ENCODE measurements at places on chromosomes 3 and 15.

- peak; percentile 79 for DNase-seq
These were observed 183.8 kb upstream of the KCNMB2 start for GRCh38 chr3:178352326-178353005.

DNA sequence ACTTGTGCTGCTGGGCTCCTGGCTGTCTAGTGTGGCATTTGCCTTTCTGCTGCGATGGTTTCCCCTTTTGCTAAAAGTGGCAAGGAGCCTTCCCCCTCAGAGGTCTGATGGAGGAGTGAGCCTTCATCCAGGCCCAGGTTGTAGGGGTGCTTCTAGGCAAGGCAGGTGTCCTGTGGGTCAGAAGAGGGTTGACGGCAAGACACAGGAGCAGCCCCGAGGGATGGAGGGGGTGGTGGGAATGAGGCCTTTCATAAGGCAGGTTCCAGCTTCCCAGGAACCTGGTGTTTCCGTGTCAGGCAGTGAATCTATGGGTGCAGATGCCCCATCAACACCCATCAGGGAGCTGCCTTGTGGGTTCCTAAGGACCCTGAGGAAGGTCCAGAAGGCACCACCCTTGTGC lies 63.0 kb upstream of the TAMM41 start:
- DNase-seq: no peak

DNA sequence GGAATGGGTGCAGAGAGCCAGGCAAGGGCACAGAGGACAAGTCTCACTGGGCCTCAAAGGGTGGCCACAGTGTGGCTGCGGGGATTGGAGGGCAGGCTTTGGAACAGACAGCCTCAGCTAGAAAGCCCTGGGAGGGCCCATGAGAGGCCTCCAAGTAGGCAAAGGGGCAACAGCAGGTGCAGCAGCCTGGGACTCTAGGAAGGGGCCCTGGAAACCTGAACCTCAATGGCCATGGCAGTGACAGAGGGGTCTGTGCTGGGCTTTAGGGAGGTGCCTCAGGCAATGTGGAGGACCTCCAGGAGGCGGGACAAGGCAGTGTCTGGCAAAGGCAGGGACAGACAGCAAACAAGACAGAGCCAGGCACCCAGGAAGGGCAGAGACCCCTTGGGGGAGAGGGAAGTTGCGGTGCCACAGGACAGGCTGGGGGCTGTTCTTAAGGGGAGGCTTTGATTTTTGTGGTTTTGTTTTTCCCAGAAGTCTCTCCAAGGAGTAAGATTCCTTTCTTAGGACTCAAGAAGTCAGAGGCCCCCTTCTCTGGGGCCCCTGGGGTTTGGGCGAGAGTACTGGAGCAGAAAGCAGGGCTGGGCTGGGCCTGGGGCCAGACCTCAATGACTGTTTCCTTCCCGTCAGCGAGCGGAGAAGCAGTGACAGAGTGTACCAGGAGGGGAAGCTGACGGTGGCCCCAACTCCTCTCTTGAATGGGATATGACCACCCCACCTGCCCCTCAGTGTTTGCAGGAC lies 9.7 kb downstream of the STOML1 start:
- DNase-seq: peak; percentile 81

DNA sequence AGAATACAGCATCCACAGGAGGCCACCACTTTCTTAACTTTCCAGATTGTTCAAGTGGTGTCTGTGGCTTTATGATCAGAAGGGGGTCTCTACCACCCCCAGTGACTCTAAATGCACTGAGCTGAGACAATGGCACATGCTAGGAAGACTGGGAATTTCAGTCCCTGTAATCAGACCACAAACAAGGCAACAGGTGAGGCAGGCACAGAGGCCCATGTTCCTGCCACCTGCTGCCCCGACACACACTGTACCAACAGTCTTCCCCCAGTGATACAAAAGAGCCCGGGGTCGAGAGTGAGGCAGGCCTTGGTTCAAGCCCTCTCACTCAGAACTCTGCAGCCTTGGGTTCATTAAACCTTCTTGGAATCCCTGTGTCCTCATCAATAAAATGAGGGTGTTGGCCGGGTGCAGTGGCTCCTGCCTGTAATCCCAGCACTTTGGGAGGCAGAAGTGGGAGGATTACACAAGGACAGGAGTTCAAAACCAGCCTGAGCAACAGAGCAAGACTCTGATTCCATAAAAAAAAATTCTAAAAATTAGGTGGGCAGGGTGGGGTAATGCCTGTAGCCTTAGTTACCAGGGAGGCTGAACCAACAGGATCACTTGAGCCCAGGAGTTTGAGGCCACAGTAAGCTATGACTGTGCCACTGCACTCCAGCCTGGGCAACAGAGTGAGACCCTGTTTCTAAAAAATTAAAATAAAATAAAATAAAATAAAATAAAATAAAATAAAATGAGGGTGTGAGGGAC lies 55.8 kb downstream of the ADCY5 start:
- DNase-seq: no peak

GRCh38 chr3:38138349-38139190 lies at the start of gene MYD88:
MYD88 (plus strand) TSS chr3:38138661; CDS start chr3:38138701, 40 bp downstream.
- DNase-seq: no peak

DNA sequence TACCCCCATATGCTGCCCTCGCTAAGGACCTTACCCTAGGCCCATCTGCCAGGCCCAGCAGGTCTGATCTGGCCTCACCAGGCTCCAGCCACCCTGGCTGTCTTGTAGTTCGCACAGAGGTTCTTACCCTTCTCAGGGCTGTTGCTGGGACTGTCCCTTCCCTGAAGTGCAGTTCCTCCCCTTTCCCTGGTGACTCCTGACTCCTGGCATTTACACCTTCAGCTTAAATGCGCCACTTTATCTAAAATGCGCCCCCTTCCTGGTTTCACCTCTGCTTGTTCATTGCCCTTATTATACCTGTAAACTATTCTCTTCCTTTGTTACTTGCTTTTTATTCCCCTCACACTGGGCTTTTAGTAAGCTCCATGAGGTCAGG lies 835 bp upstream of the TTLL3 start:
- DNase-seq: no peak

DNA sequence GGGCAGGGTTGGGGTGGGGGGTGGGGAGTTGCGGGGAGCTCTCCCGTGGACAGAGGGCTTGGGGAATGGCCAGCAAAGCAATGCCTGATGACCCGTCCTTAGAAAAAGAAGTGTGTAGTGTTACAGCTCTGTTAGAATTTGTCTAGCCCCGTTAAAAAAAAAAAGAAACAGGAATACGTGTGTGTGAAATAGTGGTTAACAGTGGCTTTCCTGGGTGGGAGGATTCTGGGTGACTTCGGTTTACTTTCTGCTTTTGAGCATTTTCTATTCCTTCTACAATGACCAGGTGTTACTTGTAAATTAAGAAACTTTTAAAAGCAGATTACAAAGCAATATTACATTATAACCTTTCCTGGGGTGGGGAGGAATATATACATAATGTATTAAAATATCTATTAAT lies 25.0 kb downstream of the H1-8 start:
- no peak for DNase-seq

DNA sequence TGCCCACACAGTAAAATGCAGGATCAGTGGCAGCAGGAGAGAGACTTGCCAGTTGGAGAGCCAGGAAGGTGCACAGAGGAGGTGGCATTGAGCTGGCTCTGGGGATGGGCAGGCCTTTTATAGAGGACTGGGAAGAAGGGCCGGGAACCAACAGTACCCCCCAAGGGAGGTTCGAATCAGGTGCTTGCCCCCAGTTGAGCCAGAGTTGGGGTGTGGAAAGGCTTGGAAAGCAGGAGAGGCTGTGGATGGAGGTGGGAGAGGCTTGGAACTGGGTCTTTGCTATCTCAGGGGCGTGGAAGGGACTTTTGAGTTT lies 107.6 kb downstream of the KLF13 start:
- no peak for DNase-seq

DNA sequence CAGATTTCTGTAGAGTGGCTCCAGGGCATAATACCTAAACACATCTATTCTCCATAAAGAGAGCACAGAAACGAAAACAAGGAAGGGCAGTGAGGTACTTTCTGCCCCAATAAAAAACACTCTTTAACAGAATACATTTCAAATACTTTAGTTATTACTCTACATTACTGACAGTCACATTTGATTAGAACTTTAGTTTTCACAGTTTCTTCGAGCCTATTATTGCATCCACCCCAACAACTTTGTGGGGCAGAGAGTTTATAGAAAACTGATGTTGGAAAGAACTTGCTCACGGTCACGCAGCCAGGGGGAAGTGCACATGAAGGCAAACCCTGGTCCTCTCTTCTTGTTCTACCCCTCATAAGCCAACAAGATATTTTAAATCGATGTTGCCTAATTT lies 9.0 kb downstream of the VPS39 start:
- DNase-seq: no peak

DNA sequence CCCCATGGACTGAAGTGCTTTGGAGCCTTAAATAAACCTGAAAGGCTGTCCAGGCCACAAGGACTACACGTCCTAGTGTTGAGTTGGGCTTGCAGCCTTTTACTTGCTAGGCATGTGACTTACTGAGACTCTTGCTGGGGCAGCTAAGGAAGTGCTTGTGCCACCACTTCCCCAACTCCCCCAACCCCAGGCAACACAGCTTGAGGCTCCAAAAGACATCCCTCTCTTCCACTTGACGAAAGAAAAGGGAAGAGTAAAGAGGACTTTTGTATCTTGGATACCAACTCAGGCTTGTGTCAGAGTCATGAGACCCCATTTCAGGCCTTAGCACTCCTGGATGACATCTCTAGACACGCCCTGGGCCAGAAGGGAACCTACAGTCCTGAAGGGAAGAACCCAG lies 109.8 kb downstream of the XRN1 start:
- DNase-seq: no peak

GRCh38 chr15:69413822-69414700 lies at the start of gene KIF23:
KIF23 (plus strand) TSS chr15:69414349; CDS start chr15:69414466, 117 bp downstream.
- peak; percentile 67 for DNase-seq

- DNase-seq: no peak
These were observed 110.1 kb upstream of the SKOR1 start for GRCh38 chr15:67715170-67715569.

DNA sequence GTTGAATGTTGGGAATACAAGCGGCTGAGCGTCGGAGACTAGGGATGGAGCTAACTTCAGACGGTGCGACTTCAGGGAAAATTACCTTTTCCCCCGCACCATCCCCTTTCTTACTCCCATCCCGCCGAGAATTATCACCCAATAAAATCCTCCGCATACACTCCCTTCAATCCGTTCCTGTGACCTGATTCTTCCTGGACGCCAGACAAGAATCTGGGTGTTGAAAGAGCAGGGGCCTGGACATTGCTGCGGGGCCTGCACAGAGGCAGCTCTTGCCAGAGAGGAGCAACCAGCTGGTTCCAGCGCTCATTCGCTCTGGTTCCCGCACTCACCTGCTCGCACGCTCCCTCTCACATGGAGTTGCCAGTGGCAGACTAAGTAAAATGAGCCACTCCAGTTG lies 241.9 kb downstream of the ALCAM start:
- DNase-seq: no peak

DNA sequence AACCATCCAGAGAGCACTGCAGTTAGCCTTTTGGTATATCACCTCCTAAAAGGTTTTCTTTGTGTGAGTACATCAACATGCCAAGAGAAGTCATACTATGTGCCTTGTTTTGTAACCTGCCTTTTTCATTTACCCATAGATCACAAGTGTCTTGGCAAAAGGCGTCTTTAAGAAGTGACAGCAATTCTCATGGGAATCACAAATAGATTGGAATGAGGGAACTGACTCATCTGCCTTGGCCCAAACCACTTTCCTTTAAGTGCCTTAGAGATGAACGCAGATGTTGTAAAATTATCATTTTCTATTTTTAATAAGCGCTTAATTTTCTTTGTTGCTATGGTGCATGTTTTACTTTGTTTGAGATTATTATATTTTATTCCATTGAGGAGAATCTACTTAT lies 20.7 kb upstream of the POMGNT2 start:
- DNase-seq: no peak

GRCh38 chr15:40320931-40321371 lies 2.5 kb upstream of the INAFM2 start:
- no peak for DNase-seq

GRCh38 chr15:41746802-41747201 lies 27.5 kb upstream of the MAPKBP1 start:
- no peak for DNase-seq

DNA sequence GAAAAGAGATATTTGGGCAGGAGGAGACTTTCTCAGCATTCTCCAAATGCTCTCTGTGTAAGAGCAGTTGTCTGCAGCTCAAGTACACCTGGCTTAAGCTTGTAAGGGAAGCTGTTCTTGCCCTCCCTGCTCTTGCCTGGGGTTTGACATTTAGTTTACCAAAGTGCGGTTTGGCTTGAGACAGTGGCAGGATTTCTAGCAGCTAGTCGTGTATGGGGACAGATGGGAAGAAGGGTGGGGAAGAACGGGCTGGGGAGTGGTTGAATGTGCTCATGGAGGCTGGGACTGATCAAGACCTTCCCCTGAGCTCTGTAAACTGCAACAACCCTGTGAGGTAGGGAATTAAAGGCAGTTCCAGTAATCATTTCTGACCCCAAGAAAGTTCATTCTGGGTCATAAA lies 39.8 kb downstream of the SQOR start:
- DNase-seq: no peak

DNA sequence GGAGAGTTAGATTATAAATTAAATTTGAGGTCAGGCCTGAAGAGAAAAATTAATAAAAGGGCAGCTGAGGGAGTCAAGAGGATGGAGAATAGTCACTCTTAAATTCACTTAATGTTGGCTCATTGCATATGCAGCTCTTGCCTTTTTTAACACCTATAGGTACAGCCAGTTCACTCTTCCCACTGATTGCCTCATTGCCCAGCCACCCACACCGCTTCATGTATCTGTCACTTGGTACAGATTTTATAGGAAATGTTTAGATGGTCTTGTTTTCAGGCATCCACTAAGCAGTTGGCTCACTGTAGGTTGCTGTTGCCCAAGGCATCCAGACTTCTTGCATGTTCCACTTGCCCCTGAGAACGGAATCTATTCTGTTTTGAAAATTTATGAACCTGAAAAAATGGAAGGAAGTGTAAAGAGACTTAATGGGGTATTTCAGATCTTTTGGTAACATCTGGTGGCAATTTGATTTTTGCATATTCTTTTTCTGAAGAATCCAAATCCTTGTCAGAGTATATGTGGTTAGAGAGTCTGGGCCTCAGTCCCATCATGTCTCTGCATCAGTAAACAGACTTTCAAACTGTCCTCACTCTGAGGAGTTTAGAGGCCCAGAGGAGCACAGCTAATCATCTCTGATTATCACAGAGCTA lies 151.9 kb downstream of the RBPMS2 start:
- no peak for DNase-seq

DNA sequence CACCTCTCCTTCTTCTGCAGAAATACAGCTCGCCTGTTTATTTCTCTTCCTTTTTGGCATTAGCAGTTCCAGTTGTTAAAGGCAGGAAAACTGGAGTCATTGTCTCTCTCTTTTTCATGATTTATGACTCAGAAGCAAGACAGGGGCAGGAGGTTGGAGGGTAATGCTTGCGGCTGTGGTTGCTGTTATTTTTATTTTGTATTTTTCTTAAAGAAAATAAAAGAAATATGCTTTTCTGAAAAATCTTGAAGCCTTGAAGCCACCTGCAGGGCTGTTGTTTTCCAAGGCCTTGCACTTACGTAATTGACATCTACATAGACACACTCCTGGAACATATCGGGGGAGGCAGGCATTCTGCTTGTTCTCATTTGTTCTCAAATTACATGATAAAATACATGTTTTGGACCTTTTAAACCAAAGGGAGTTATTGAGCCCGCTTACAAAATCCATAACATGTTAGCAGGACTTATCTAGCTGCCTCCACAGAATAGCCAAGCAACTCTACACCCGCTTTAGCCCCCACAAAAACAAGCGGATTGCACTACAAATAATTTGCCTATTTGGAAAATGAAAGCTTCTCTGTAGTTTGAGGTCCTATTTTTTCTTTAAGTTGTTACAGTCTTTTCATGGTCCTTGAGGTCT lies 1004.6 kb upstream of the NR2F2 start:
- no peak for DNase-seq

GRCh38 chr3:115281697-115282675 lies 134.9 kb upstream of the ZBTB20 start:
- no peak for DNase-seq

GRCh38 chr3:52874864-52875587 lies 22.3 kb downstream of the STIMATE start:
- DNase-seq: no peak
